ENCODE measurements at places on chromosomes 12 and 14. TPM values are rescaled to one million over a fixed set of nuclear protein-coding genes. Genes with fewer than 3 reads are reported as not detected.

SERPINA3 gene
- total RNA-seq, result not detected

CACNA1C gene
- total RNA-seq, result 1.2 TPM

LTBP2 gene
- 7.6 TPM for total RNA-seq

ANO2 gene
- not detected for total RNA-seq

SLC17A8 gene
- total RNA-seq, result not detected

RFX4 gene
- total RNA-seq, result not detected

- peak; percentile 79 for DNase-seq
Measured at GRCh38 chr12:121893961-121894460, 5.4 kb downstream of the PSMD9 start.

DNA sequence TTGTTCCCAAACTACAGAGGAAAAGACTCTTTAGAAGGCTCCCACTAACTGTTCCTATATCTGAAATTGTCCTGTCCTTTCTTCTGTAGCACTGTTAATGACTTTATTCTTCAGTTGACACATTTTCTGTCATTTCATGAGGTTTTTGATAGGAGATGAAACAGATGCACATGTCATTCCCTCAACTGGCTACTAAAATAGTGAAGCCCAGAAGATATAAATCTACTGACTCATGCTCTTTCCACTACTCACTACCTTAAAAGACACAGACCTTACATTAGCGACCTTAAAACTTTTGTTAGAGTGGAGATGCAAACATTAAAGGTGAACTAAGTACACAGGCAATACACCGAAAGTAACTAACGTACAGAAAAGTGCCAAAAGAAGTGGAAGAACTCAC, 59.5 kb upstream of the ANKS1B start:
- DNase-seq, result no peak

DNA sequence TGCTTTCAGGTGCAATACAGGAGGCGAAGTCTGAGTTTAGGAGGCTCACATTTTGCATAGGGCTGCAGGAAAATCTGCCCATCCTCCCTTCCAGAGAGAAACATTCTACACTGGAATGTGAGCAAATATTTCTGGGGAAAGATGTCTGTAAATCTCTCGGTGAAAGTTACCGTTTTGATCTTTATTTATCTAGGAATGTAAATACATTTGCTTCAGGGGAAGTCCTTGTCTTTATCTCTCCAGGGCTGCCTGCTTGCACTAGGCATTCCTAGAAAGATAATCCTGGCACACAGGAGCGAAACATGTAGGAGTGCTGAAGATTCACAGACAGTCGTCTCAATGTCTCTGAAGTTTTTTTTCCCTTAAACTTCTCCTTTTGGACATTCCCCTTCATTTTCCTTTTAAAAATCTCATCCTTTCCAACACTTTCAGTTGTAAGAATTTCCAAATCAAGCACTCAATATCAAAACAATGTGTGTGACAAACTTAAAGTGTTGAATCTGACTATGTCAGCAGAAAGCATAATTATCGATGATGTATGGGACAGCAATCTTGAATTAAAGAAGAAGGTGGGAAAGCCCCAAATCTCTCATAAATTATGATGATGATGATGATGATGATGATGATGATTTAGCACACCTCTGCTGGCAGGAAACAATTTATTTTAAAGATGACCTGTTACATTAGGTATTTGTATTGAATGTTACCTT, 113.4 kb upstream of the RESF1 start:
- DNase-seq, result no peak

All from Caki2 (cell line).